Stimulated activated CD8-positive, alpha-beta memory T cell treated with anti-CD3 and anti-CD28 coated beads, Interleukin-2, amount 100 ng/mL, for 1 hour (primary cell): ENCODE measurements at places on chromosomes 7 and 10.

DNA sequence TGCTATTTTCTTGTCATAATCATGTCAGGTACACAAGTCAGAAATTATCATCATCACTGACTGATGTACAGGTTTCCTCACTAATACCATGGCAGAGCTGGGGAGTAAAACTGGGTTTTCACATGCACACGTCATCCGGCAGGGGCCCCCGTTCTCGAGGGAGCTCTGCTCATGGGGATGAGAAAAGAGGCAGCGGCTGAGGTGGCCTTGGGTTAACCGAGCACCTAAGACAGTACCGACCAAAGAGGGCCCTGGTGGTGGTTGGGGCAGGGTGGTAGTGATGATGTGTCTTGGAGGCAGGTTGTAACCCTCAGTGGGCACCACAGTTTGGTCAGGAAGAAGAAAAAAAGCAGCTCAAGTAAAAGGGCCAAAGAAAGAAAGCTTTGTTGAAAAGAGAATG is 12.1 kb upstream of the TRPV6 start:
- DNase-seq, result no peak

GRCh38 chr7:138666385-138666784 is 34.8 kb downstream of the SVOPL start:
- no peak for DNase-seq

DNA sequence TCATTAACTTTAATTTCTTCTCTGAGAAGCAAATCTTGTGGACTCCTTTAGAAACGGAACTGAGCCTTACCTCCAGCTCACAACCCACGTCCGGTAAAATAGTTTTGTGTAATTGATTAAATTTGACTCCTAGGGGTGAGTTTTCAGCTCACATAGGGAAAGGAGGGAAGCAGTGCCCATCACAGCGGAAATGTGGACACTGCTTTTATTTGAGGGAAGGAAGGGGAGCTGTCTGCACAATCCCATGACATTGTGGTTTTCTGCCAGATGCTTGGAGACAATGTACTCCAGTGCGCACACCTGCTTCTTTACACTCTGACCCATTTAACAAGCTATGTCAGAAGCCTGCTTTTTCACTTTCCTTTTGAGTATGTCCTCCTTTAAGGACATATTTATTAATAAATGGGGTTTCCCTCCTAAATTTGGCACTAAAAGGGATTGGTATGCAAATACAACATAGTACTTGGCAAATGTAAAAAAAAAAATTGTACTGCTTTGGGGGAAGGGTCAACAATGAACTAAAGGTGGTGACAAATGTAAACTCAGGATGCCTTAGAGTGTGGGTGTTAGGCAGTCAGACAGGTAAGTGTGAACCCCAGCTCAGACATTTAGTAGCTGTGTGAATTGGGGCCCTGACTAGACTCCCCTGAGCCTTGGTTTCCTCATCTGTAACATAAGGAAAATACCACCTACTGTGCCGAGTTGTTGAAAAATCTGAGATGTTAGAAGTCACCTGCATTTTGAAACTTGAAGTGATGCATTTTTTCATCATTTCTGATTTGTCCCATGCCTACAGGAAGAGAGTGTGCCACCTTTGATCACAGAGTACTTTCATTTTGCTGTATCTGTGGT is 90.2 kb upstream of the KLF6 start:
- no peak for DNase-seq

- DNase-seq, result no peak
Measured at GRCh38 chr10:62182595-62182994, 86.0 kb downstream of the RTKN2 start.

- no peak for DNase-seq
Measured at GRCh38 chr7:106109521-106110237, 2.4 kb downstream of the SYPL1 start.
